HT1080 (cell line): ENCODE measurements at places on chromosomes 12 and 14.

- DNase-seq, result peak; percentile 99
These were observed 431 bp upstream of the RHOJ start for GRCh38 chr14:63203618-63204406.

GRCh38 chr12:108950991-108951739 lies 69.7 kb downstream of the SVOP start:
- DNase-seq, result peak; percentile 61

DNA sequence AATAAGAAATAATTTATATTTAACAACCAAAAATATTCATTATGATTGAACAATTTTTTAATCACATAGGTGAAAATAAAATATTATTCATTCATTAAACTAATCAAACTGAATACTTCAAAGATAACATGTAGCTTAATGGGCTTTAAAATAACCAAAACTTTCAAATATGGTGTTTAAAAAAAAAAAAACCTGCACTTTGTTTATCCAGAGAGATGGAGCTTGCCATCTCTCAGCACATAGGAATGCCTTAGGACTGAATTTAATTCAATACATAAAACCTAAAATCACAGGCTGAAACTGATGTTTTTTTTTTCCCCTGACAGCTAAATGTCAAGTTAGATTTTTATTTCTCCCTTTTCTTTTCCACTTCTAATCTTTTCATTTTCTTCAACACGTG lies 14.4 kb upstream of the CCER1 start:
- DNase-seq, result no peak

GRCh38 chr14:66365388-66365787 lies 120.8 kb upstream of the CCDC196 start:
- no peak for DNase-seq

DNA sequence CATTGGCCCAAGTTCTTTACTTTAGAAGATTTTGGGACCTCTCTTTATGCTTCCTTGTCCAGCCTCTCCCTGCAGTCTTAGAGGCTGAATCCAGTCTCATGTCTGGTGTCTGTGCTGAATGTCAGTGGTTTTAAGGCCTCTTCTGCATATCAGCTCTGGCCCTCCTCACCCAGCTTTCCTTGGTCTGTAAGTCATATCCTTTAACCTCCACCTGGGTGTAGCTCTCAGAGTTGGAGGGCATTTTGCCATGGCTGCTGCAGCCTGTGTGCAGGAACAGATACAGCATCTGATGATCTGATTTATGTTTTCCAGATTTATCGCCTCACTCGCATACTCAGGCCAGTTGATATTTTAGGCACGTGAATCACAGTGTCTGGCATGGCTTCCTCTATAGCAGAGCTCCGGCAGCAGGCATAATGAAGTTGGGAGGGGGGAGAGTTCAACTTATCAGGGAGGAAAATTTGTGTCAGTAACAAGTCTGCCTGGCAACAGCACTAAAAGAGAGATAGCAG lies 335.0 kb downstream of the PCNX1 start:
- no peak for DNase-seq

- DNase-seq, result no peak
These were observed 74.9 kb downstream of the RBM19 start for GRCh38 chr12:113891167-113891692.

DNA sequence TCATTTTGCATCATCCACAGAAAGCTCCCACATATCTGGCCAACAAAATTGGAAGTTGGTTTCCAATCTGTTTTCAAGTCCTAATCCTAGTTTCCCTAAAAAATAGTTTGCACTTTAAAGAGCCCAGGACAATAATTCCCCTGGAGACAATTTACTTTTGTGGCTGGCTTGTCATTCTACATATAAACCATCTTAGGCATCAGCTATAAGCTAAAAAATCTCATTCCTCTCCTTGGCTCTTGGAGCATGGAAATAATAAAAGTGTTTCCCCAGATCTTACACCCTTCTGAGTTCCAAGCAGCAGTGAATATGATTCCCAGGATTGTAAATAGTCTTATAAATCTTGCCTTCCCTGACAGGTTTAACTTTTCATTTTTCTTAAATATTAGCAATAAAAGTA lies 89.1 kb upstream of the NUDT4 start:
- no peak for DNase-seq

DNA sequence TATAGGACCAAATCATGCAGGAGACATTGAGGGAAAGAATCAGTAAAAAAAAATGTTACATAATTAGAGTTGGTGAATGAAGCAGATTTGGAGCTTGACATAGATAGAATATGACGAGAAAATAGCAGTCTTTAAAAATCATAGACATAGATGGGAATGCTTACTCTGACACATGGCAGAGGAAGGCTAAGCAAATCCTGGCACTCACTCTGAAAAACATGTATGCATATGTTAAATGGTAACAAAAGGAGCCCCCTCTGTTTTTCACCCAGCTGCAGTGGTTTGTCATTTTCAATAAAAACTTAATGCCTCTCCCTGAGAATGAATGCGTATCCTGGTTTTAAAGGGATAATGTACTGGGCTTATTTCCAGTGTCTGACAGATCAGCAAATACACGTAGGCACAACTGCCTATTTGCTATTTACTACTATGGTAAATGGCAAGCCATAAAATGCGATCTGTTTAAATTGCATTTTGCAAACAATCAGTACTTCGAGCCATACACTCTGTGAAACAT lies 561.2 kb upstream of the SEL1L start:
- DNase-seq, result no peak

- no peak for DNase-seq
These were observed 114.2 kb upstream of the ARHGAP5 start for GRCh38 chr14:31962920-31963319.

GRCh38 chr12:132235116-132235820 lies 91.0 kb downstream of the NOC4L start:
- no peak for DNase-seq

GRCh38 chr12:86710109-86710508 lies 453.9 kb upstream of the MGAT4C start:
- DNase-seq, result no peak

GRCh38 chr12:123150275-123150743 lies 581 bp downstream of the PITPNM2 start:
- no peak for DNase-seq

- no peak for DNase-seq
These were observed 13.5 kb upstream of the PDZRN4 start for GRCh38 chr12:41174602-41175001.

GRCh38 chr12:54010053-54010971 lies 1.5 kb downstream of the HOXC8 start:
- no peak for DNase-seq

GRCh38 chr14:74702293-74702692 lies 10.6 kb downstream of the AREL1 start:
- DNase-seq, result no peak

DNA sequence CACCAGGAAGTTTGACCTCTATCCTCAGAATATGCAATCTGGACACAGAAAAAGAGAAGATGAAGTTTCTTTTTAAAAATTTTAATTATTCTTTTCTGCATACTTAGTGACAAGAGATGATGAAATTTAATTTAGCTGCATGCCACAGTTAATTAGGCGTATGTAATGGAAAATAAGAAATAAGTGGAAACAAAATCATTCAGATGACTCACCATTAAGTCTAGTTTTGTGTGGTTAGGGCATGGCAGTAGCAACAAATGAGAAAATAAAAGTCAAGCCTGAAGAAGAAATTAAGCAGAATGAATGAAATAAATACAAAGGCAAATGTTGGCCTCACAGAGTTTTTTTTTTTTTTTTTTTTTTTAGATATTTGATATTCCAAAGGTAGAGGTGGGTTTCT lies 30.9 kb upstream of the KLRD1 start:
- DNase-seq, result no peak

DNA sequence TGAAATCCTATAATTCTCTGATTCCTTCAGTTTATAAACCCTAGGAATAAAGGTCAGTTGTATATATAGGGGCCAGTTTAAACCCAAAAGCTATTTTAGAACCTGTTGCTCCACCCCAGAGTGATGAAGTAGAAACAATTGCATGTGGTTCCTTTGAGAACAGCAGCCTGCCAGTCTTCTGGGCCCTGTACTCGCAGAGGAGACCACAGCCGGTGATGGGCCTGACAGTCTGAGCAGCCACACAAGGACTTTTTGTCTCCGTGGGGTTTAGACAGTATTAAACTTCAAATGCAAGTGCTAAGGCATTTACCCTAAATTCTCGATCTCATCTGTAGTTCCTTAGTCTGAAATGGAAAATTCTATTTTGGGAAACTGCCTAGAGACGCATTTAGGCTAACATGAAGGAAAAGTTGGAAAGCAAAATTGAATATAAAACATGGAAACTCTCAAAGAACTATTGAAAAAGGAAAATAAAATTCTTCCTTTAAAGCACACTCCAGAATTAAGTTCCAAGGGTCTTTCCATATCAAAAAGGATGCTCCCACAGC lies 80.6 kb downstream of the PRICKLE1 start:
- no peak for DNase-seq

- no peak for DNase-seq
These were observed 63.9 kb downstream of the BICD1 start for GRCh38 chr12:32170437-32170998.

DNA sequence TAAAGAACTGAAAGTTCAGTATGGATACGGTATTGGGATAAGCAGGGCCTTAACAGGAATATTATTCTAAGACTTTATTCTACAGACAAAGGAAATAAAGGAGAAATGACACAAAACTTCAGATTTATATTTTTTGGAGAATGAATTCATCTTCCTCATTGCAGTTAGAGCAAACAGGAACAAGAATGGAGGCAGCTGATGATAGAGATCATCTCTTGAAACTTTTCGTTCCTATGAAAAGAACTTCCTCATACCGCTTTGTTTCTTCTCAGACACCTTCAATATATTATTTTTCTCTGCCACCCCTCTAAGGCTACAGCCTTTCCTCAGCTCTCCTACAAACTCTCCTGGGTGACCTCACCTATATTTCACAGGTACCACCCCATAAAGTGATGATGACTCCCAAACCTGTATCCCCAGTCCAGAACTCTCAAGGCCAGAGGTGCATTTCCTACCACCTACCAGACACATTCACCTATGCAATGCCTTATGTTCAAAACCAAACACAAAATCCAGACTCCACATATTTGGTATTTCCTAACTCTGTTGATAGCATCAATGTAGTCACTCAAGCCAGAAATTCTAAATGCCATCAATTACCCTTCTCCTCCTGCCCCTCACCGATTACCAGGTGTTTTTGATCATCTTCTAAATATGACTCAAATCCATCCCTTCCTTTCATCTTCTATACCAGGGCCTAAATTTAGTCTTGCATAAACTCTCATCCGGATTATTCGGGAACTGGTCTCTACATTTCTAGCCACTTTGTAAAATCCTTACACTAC lies 7.4 kb downstream of the MAP4K5 start:
- DNase-seq, result no peak

GRCh38 chr12:53750812-53751335 lies 905 bp downstream of the CISTR start:
- no peak for DNase-seq

GRCh38 chr14:67940486-67941455 lies 121.2 kb downstream of the RAD51B start:
- peak; percentile 51 for DNase-seq

- DNase-seq, result no peak
These were observed 3.5 kb upstream of the BDKRB1 start for GRCh38 chr14:96252323-96252998.

GRCh38 chr12:57025196-57025595 lies 8.9 kb upstream of the TAC3 start:
- DNase-seq, result no peak

DNA sequence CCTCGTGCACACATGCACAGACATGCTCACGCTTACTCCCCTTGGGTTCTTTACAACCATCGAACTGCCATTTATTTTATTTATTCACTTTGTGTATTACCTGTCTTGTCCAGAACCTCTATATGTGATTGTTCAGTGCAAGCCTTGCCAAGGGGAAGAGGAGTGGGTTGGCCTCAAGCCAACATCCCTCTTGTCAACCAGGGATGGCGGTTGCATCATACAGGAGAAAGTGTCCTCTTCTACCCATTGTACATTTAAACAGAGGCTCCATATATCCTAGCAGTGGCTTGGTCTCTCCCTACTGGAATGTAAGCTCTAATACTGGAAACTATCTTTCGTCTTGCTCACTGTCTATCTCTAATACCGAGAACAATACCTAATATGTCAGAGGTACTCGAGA lies 108.4 kb downstream of the C12orf42 start:
- DNase-seq, result no peak

DNA sequence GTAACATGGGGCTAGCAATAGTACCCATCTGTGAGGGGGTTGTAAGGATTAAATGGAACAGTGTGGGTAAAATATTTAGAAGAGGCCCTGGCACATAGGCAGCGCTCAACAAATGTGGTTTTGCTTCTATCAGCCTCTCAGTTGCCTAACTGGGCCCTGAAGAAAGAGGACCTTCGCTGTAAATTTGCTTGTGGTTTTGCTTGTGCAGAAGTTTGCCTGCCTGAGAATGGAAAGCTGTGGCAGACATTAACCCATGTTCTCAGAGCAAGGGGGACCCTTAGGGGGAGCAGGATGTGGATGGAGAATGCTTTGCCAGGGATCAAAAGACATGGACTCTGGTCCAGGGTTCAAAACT lies 160.1 kb downstream of the BRMS1L start:
- no peak for DNase-seq

DNA sequence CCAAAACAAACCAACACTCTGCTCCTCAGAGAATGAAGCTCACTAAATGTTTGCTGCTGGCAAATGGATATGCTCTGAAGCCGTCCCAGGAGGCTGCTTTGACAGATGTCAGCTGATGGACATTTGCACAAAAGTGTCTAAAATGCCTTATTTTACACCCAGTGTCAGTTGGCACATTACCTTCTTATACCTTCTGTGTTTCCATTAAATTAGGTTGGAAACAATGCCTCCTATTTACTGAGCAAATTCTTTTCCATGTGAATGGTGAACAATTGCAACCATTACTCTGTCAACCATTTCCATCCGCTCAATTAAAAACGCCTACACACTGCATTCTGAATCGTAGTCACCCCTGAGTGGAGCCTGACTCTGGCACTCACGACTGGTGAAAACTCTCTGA lies 1679.9 kb upstream of the FLRT2 start:
- DNase-seq, result no peak

DNA sequence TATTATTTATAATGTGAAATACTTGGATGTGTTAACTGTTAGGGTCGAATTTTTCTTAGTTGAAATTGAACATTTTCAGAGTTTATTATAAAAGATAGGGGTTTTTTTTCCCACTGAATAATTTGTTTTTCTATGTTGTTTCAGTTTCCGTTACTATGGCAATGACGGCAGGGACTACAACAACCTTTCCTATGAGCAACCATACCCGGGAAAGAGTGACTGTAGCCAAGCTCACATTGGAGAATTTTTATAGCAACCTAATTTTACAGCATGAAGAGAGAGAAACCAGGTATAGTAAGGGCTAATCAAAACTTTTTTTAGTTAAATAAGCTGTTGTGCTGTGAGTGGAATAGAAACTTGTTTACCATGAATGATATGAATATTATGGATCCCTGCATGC lies 35.1 kb upstream of the BMAL2 start:
- no peak for DNase-seq
